Liver (tissue), 10 donors: ENCODE measurements at places on chromosomes 6 and 20.

- DNase-seq: no peak
Measured at GRCh38 chr6:123598011-123598410, 38.7 kb downstream of the TRDN start.

DNA sequence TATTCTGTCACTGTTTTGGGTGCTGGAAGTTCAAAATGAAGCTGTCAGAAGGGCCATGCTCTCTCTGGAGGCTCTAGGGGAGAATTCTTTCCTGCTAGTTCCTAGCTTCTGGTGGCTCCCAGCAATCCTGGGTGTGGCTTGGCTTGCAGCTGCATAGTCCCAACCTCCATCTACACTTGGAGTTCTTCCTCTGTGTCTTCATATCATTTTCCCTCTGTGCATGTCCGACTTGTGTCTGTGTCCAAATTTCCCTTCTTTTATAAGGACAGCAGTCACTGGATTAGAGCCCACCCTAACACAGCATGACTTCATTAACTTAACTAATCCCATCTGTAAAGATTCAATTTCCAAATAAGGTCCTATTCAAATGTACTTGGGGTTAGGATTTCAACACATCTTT, 23.3 kb upstream of the ENPP1 start:
- no peak for DNase-seq

GRCh38 chr20:57702521-57702920, 7.3 kb downstream of the PMEPA1 start:
- DNase-seq: no peak

GRCh38 chr6:85449388-85449817, 480 bp upstream of the NT5E start:
- no peak for DNase-seq
